RWPE2 (cell line): ENCODE measurements at places on chromosomes 12 and 14.

DNA sequence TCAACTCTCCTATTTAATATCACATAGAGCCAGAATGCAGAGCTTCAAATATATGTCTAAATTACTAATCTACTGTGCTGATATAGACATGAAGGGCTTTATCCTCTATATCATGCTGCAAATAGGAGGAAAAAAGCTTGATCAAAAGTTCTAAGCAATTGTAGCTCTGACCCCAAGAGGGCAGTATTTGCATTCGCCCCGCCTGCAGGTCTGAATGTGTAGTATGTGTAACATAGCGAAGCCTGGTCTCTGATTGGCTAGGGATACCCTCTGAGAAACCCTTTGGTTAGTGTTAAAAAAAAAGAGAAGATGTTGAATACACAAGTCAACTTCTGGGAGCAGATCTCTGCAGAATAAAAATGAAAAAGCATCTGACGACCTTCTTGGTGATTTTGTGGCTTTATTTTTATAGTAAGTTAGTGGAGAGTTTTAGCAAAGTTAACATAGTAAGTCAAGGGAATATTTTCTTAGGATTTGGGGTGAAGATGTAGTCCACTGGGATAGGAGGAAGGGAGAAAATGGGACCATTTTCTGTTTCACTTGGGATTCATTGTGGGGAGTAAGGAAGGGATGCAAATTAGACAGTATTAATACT, 151.6 kb upstream of the OR4E1 start:
- H3K4me1 ChIP-seq: no peaks in the 10 kb centered on the region
- no peak overlapping the region for H3K27ac ChIP-seq
- no peak for DNase-seq
- no peak overlapping the region for H3K4me3 ChIP-seq
- no peaks in the 10 kb centered on the region for H3K36me3 ChIP-seq

GRCh38 chr12:92912052-92912451, 17.0 kb downstream of the EEA1 start:
- peak overlapping the region; percentile 64 for H3K27ac ChIP-seq
- DNase-seq: peak; percentile 56
- H3K4me1 ChIP-seq: peaks cover 25% of the 10 kb centered on the region
- H3K4me3 ChIP-seq: no peak overlapping the region
- H3K36me3 ChIP-seq: no peaks in the 10 kb centered on the region; the same call in 1 of the 2 replicates
- H3K27me3 ChIP-seq: no peaks in the 10 kb centered on the region

DNA sequence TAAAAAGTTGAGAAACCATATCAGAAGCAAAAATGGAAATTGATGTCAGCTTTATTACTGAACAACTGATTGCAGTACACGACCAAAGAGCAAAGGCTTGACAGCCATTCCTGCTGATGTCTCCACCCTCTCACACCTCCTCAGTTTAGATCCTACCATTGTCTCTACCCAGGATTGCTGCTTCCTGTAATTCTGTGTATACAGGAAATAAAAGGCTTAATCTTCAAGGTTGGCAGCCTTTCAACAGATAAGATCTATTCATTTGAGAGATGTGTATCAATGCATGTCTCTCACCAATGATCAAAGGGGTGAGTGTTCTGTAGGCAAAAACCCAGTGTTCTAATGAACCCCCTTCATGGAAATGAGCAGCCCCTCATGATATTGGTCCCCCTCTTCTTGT, 27.0 kb downstream of the SLCO1C1 start:
- H3K27ac ChIP-seq: no peak overlapping the region
- H3K4me3 ChIP-seq: no peak overlapping the region
- no peaks in the 10 kb centered on the region for H3K36me3 ChIP-seq
- no peaks in the 10 kb centered on the region for H3K27me3 ChIP-seq
- no peaks in the 10 kb centered on the region for H3K4me1 ChIP-seq
- DNase-seq: no peak

- DNase-seq: no peak
- H3K4me3 ChIP-seq: peak overlapping the region; percentile 74
- peaks cover 14% of the 10 kb centered on the region for H3K4me1 ChIP-seq
These were observed 1.3 kb upstream of the CD63 start for GRCh38 chr12:55729819-55730818.

GRCh38 chr14:90344331-90345238, 12.8 kb upstream of the NRDE2 start:
- H3K4me1 ChIP-seq: no peaks in the 10 kb centered on the region
- H3K27ac ChIP-seq: no peak overlapping the region
- no peak for DNase-seq
- H3K27me3 ChIP-seq: no peaks in the 10 kb centered on the region
- H3K4me3 ChIP-seq: no peak overlapping the region

GRCh38 chr14:40414386-40414785, 982.2 kb upstream of the FBXO33 start:
- H3K4me3 ChIP-seq: no peak overlapping the region
- H3K27ac ChIP-seq: no peak overlapping the region
- no peaks in the 10 kb centered on the region for H3K4me1 ChIP-seq
- no peaks in the 10 kb centered on the region for H3K36me3 ChIP-seq
- H3K27me3 ChIP-seq: peaks cover 12% of the 10 kb centered on the region
- no peak for DNase-seq

- no peak for DNase-seq
- no peaks in the 10 kb centered on the region for H3K27me3 ChIP-seq
- H3K4me1 ChIP-seq: peaks cover 20% of the 10 kb centered on the region
These were observed 665.7 kb upstream of the TBX3 start for GRCh38 chr12:115349711-115350110.

- no peak overlapping the region for H3K27ac ChIP-seq
- DNase-seq: no peak
- peaks cover 13% of the 10 kb centered on the region for H3K36me3 ChIP-seq
- H3K4me1 ChIP-seq: peaks cover 9% of the 10 kb centered on the region
These were observed 36.2 kb downstream of the ANAPC7 start for GRCh38 chr12:110367181-110367864.

GRCh38 chr12:77687321-77687720, 143.4 kb upstream of the NAV3 start:
- no peaks in the 10 kb centered on the region for H3K4me1 ChIP-seq
- peaks cover 3% of the 10 kb centered on the region for H3K27me3 ChIP-seq
- H3K4me3 ChIP-seq: no peak overlapping the region
- H3K36me3 ChIP-seq: no peaks in the 10 kb centered on the region
- no peak for DNase-seq

DNA sequence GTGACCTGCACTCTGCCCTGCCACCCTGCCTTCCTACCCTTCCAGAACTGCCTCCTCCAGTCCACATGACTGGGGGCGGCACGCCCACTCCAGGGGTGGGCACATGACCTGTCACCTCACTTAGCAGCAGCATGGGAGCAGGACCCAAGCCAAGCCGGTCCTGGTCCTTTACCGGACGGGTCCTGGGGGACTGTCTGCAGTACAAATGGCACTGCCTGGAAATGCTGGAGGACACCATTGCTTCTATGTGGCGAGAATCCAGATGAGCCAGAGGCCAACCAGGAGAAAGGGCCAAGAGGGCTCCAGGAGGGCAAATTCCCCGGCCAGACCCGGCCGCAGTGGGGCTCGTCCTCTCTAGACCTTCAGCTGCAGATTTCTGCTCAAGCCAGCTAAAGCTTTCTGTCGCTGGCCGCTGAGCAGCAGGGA, 33.1 kb downstream of the ITPK1 start:
- H3K27me3 ChIP-seq: no peaks in the 10 kb centered on the region
- H3K4me1 ChIP-seq: peaks cover 22% of the 10 kb centered on the region
- H3K36me3 ChIP-seq: peaks cover 13% of the 10 kb centered on the region
- no peak overlapping the region for H3K4me3 ChIP-seq
- no peak for DNase-seq
- no peak overlapping the region for H3K27ac ChIP-seq

DNA sequence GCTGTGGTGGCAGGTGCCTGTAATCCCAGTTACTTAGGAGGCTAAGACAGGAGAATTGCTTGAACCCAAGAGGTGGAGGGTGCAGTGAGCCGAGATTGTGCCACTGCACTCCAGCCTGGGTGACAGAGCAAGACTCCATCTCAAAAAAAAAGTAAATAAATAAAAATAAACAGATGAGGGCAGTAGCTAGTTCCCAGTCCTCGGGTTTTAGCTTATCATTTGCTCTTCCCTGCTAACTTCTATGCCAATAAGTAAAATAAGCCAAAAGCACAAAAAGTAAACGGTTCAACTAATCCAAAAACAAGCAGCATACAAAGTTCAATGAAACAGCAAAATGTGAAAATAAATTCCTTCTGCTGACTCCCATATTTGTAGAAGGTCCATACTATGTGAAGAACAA, 133.0 kb upstream of the TMCC3 start:
- H3K27me3 ChIP-seq: no peaks in the 10 kb centered on the region
- no peak for DNase-seq
- H3K27ac ChIP-seq: no peak overlapping the region
- no peaks in the 10 kb centered on the region for H3K36me3 ChIP-seq

GRCh38 chr14:99812096-99812750, 19.0 kb downstream of the EML1 start:
- no peak overlapping the region for H3K27ac ChIP-seq
- peaks cover 6% of the 10 kb centered on the region for H3K27me3 ChIP-seq
- no peak overlapping the region for H3K4me3 ChIP-seq
- H3K4me1 ChIP-seq: no peaks in the 10 kb centered on the region
- no peaks in the 10 kb centered on the region for H3K36me3 ChIP-seq
